ENCODE measurements at places on chromosomes 6 and 20.

GRCh38 chr20:57573894-57574293 is 13.0 kb downstream of the PCK1 start:
- no peak for DNase-seq

- no peak for DNase-seq
Measured at GRCh38 chr6:129508477-129509145, 201.4 kb downstream of the ARHGAP18 start.

DNA sequence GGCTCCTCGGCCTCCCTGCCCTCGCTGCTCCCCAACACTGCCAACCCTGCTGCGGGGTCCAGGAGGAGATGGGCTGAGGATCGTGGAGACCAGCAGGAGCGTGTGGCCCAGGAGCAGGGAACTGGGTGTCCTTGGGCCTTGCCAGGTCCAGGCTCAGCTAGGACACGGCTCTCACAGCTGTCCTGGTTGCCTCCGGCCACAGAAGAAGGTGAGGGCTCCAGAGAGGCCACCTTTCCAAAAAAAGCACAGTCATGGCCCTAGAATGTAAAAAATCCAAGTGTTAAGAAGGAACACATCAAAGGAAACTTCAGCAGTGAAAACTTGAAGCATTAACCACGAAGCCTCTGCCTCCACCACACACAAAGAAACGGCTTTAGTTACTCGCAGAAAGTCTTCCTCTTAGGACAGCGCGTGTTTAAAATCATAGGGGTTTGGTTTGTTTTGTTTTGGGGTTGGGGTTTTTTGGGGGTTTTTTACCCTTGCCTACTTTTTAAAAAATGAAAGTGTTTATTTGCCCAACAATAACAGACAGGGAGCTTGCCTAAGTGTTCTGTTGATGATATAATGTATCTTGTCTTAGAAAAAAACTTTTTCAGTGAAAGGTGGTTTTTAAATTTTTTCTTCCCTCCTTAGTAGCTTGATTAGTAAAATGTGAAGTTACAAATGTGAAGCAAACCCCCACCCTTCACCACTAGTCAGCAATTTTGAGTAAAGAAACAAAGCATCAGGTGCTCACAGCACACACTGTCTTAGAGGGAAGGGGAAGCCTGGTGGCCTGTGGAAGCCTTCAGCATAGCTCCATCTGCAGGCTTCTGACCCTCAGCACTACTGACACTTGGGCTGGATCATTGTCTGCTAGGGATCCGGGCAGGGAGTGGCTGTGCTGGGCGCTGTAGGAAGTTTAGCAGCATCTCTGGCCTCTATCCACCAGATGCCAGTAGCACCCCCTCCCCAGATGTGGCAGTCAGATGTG is 60.0 kb downstream of the PTPN1 start:
- no peak for DNase-seq

GRCh38 chr20:22861231-22861980 is 173.7 kb upstream of the SSTR4 start:
- no peak for DNase-seq

DNA sequence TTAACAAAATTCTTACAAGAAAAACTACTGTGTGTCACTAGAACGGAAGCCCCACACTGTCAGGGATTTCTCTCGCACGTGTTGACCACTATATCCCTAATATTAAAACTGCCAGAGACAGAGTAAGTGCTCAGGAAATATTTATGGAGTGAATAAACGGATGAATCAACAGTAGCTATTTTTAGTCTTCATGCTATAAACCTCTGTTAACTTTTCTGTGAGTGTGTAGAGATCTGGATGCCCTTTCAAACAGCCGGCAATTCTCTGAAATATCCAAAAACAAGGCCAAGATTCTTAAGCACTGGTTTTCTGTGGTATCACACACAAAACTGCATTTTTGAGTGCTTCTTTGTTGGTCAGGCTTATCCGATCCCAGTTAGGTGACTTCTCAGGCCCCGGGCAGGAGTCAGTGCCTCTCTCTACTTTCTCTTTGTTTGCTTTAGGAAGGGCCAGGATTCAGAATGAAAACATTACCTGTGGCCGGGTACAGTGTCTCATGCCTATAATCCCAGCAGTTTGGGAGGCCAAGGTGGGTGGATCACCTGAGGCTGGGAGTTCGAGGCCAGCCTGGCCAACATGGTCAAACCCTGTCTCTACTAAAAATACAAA is 15.7 kb downstream of the ATP9A start:
- DNase-seq: no peak

DNA sequence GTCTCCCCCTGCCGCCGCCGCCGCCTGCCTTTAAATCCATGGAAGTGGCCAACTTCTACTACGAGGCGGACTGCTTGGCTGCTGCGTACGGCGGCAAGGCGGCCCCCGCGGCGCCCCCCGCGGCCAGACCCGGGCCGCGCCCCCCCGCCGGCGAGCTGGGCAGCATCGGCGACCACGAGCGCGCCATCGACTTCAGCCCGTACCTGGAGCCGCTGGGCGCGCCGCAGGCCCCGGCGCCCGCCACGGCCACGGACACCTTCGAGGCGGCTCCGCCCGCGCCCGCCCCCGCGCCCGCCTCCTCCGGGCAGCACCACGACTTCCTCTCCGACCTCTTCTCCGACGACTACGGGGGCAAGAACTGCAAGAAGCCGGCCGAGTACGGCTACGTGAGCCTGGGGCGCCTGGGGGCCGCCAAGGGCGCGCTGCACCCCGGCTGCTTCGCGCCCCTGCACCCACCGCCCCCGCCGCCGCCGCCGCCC is 474 bp downstream of the CEBPB start:
- peak; percentile 51 for DNase-seq

GRCh38 chr6:20554326-20554725 is 20.1 kb downstream of the CDKAL1 start:
- DNase-seq: no peak

- no peak for DNase-seq
Measured at GRCh38 chr20:17654649-17655285, 27.3 kb downstream of the RRBP1 start.
